Activated naive CD4-positive, alpha-beta T cell treated with anti-CD3 and anti-CD28 coated beads for 36 hours (primary cell): ENCODE measurements at places on chromosomes 1 and 21.

DNA sequence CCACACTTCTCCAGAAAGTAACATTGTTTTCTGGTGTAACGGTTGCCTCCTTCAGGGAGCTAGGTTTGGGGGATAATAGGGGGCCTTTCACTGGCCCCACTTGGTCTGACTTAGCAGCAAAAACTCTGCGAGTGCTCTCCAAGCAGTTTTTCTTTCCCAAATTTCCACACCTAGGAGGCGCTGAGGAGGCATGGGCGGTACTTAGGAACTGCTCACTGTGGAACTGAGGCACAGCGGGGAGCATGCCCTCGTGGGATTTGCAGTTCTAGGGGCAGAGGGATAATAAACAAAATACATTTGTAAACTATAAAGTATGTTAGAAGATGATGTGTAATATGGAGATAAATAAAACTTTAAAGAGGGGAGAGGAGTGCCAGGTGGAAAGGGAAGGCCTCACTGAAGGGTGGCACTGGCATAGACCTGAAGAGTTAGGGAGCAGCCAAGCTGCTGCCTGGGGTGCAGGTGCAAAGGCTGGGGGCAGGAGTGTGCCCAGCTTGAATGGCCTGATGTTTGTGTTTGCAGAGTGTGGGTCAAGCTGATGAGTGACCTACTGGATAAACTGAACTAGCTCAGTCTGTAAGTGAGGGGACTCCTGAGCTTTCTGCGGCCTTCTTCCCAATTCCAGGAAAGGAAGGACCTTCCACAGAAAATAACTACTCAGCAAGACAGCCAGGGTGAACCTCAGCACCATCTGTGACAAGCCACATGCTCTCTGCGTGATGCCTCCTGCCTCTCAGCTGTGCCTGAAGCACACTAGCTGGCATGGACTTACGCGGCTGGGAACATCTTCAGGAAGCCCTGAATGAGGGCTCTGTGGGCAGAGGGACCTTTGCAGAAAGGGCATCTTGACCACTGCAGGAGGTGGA, 1.9 kb downstream of the EPHX1 start:
- no peak for DNase-seq

GRCh38 chr1:187655104-187655503, 826.4 kb downstream of the PLA2G4A start:
- no peak for DNase-seq

- no peak for DNase-seq
These were observed 875.9 kb downstream of the TTLL7 start for GRCh38 chr1:83123019-83123418.

- DNase-seq = peak; percentile 62
These were observed 34.6 kb downstream of the DNTTIP2 start for GRCh38 chr1:93844262-93845045.

DNA sequence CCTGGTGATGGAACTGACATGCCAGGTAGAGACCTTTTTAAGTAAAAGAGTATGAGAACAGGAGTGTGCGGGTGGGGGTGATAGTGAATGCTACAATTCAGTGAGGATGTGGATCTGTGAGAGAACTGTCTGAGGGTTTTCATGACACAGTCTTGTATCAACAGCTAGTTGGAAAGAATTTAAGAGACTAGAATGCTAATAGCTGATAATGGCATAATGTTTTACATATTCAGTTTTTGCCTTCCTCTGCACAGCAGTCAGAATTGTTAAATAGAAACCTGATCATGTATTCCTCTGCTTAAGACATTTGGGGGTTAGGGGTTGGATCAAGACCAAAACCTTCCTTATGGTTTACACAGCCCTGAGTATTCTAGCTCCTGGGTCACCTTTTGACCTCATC, 152.8 kb upstream of the ZRANB2 start:
- no peak for DNase-seq

- DNase-seq = peak; percentile 33
These were observed 12.3 kb downstream of the RNF223 start for GRCh38 chr1:1061682-1062345.

DNA sequence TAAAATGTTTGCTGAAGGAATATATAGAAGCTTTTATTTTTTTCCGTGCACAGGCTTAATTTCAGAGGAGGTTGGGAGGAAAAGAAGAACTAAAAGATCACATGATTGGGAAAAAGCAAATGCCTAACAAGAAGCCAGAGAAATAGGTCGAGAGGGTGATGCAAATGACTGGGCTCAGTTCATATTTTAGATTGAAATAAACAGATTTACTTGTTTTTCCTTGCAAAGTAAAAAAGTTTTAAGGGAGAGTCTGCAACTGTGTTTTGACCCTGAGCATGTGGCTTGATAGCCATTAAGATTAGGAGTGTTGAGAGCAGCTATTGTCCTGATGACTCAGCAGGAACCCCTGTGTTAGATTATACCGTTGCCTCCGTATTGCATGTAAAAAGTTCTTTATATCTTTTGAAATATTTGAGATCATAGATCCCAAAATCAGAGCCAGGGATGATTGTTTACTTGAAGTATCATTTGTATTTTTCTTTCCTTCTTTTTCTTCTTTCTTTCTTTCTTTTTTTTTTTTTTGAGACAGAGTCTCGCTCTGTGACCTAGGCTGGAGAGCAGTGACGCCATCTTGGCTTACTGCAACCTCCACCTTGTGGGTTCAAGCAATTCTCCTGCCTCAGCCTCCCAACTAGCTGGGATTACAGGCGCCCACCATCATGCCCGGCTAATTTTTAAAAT, 20.2 kb downstream of the CLIC4 start:
- no peak for DNase-seq
